NCI-H2081 treated with DMSO at 0.1 percent for 48 hours (cell line): ENCODE measurements at places on chromosomes 4 and X.

- no peak for DNase-seq
Observed at GRCh38 chr4:117811731-117812130, 222.6 kb upstream of the NDST3 start.

DNA sequence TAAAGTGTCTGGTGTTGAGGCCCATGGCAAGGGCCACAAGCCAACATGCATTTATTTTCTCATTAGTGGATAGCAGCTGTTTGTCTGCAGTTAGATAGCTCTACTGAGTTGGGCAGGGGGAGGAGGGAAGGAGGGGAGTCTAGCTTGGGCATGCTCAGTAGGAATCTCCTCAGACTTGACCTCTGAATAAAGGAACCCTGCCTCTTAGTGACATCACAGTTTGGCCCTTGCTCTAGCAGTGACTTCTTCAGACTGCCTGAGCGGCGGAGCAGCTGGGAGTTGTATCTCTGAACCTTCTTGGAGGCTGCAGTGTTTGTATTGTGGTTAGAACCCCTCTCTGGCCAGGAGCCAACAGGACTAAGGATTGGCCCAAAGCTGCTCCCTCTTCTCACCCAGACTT is 57.4 kb downstream of the BCORL1 start:
- DNase-seq, result no peak

DNA sequence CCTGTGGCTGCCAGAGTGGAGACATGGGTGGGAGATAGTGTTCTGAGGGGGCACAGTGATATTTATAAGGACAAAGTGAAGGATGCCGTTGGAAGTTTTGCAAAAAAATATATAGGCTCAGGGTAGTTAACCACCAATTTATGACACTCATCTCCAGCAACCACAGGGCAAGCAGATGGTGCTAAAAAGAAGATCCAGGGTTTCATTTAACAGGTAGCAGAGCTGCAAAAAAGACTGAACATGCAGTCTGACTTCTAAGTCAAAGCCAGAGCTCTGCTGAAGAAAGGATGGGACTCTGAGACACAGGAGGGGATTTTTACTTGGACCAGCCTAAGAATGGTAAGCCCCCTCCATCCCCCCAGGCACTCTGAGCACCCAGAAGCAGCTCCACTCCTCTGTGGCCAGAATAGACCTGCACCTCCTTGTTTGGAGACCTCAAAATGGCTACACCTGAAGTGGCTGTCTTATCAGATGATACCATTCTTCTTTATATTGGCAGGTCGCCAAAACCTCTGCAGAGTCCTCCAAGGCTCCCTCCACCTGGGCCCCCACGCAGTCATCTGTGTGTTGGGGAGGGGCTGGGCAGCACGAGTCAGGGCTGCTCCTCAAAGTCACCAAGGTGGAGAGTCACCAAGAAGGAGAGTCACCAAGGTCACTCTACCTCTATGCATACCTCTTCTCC is 161.4 kb upstream of the FAM9B start:
- no peak for DNase-seq

GRCh38 chr4:140726776-140727500 is 29.2 kb downstream of the TBC1D9 start:
- DNase-seq, result no peak

- no peak for DNase-seq
Observed at GRCh38 chr4:170339522-170339921, 249.8 kb upstream of the AADAT start.

DNA sequence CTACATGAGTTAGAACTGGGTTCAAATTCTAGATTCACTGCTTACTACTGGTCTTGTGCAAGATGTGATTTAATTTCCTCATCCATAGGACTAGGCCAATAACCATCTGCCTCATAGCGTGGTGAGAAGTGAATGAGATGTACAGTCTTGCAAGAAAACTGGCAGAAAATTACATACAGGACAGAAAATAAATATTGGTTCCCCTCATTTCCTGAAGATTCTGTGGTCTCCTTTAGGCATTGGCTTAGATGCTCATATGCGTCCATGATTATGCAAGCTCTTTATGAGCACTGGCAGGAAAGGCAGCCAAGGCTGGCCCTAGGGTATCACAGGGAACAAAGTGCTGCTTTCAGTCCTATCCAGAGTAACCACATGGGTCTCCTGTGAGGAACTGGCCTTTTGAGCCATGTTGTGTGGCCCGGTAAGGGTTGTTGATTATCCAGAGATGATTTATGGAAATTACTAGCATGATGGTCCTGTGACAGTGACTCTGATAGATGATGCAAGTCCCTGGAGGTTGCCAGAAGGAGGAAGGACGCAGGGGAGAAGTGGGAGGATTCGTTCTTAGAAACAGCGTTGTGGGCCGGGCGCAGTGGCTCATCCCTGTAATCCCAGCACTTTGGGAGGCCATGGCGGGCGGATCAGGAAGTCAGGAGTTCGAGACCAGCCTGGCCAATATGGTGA is 9.9 kb upstream of the MOB1B start:
- DNase-seq, result no peak

- DNase-seq, result no peak
Observed at GRCh38 chrX:21656587-21657317, 1.4 kb downstream of the KLHL34 start.

GRCh38 chr4:174405923-174406322 is 116.4 kb downstream of the HPGD start:
- DNase-seq, result no peak

DNA sequence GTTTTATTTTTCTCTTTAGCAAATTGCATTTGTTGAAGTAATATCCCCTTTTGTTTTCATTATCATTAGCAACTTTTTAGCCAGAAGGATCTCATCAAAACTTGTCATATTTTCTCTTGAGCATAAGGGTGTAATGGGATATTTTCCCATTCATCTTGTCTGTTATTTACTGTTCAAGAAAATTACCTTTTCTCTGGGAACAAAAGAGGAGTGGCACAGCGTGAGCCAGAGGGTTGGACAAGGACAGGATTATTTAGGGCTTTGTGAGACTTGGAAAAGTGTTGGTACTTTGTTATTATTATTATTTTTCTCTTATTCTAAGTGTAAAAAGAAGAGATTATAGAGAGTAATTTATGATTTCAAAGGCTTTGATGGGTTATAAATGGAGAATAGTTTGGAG is 135.9 kb downstream of the PRKX start:
- DNase-seq, result no peak
